Activated CD4-positive, alpha-beta T cell treated with anti-CD3 and anti-CD28 coated beads, Interleukin-2, amount 50 U/mL, for 4 hours (primary cell): ENCODE measurements at places on chromosomes 12 and 14.

- DNase-seq: peak; percentile 7
Observed at GRCh38 chr12:38921025-38921677, 15.8 kb upstream of the CPNE8 start.

- DNase-seq: no peak
Observed at GRCh38 chr14:21997300-21997699, 323.7 kb upstream of the OR4E1 start.

GRCh38 chr14:31876741-31877140, 200.4 kb upstream of the ARHGAP5 start:
- DNase-seq: no peak

GRCh38 chr14:90445011-90445410, 48.2 kb downstream of the CALM1 start:
- no peak for DNase-seq

- DNase-seq: no peak
Observed at GRCh38 chr14:91706996-91707395, 24.9 kb downstream of the CATSPERB start.

DNA sequence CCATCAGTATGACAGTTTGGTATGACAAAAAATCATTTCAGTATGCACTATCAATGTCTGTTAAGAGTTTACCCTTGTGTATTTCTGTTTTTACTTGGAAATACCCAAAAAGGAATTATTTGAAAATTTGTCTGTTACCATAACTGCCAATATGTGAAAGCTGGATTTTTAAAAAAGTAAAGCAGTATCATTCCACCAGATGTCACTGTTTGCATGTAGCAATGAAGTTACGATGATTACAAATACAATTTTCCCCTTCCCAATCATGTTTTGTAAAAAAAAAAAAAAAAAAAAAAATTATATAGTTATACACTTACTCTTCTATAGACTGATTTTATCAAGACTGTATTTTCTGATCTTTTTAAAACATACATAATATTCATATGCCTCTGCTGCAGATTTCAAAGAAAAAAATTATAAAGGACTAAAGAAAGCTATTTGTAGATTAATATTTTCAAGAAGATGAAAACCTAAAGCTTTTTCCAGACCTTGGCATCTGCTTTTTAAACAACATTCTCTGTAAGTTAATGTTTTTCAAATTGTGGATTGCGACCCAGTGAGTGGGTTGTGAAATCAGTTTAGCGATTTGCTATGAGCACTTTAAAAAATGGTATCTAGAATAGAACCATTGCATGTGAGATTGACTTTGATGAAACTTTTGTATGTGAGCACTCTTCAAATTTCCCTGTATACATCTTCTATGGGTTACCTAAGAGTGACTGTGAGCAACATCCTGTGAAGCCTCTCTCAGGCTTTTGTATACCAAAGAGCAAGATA, 114.2 kb downstream of the TTC6 start:
- DNase-seq: no peak

DNA sequence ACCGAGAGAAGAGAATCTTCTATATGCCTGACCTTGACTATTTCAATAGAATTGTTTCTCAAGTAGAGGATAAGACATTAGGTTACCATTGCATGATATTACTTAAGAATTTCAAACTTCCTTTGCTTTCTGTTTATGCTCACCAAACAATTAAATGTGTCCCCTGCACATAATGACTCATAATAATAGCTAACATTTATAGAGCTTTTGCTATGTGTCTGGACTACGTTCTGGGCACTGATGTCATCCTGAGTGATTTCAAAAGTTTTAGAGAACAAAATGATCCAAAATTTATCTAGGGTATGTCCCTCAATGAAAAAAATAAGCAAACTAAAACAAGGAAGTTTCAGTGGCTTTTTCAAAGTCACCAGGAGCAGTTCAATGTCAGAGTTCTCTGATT, 38.8 kb downstream of the SLC15A5 start:
- no peak for DNase-seq

- DNase-seq: no peak
Observed at GRCh38 chr12:14283489-14284144, 81.9 kb upstream of the ATF7IP start.

- DNase-seq: no peak
Observed at GRCh38 chr14:76842414-76842813, 16.2 kb downstream of the LRRC74A start.

- no peak for DNase-seq
Observed at GRCh38 chr12:110107369-110108281, 16.5 kb upstream of the IFT81 start.

GRCh38 chr14:36935976-36936678, 236.3 kb downstream of the SLC25A21 start:
- DNase-seq: no peak

DNA sequence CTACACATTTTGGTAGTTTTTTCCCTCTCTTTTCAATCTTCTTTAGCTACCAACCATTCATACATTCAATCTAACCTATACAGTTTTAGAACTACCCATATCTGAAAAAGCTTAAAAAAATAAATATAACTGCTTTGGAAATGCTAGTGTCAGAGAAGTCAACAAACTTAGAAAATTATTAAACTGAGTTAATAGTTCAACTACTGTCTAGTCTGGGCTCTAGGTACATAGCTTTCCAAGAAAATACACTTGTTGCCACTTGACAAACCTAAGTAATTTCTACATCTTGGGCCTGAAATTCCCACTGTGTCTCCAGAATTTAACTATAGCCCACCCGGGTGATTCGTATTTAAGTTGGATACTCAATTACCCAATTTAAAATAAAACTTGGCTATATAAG, 22.1 kb downstream of the GTF2A1 start:
- no peak for DNase-seq

GRCh38 chr14:94853920-94854319, 84.0 kb upstream of the GSC start:
- DNase-seq: no peak
